ENCODE measurements at places on chromosomes 16 and 17.
A peak's percentile ranks its signal among the peaks of the same experiment; 100 is the strongest.

DNA sequence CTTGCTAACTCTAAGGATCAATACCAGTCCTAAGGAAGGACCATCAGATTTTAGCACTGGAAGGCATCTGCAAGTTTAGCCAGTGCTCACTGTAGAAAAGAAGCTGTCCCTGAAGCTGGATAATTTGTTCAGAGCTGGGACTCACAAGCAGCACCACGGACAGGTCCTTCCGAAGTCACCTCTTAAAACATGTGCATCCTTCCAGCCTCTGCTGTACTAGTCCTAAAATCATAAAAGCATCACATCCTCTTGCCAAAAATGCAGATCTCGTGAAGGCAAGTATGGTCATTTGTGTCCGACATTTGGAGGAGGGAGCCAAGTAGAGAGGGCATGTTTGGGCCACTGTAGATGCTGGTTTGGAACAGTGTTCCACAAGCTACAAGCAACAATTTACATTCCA, 506.9 kb downstream of the RBFOX1 start:
- peak; percentile 0 for DNase-seq

DNA sequence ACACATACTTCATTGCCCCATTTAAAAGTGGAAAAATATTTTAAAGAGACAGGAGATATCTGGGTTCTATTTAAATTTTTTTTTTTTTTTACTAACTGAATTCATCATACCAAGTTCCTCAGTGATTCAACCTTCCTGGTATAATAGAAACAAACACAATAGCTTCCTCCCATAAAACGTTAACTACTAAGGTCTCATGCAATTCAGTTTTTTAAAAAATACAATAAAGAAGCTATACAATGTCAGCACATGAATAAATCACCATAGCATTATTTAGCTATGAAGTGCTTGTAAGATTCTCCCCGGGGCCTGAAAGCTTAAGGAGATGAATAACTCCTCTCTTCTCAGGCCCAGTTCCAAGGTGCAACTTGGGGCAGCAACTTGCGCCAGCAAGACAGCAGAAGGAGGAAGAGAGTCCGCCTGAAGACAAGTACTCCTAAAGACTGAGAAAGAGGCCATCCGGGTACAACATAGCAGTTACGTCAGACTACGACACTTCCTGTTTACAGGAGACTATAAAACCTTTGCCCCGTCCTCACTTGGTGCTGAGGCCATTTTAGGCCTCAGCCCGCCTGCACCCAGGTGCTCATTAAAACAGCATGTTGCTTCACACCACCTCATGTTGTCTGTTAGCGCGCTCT, 81.5 kb downstream of the MYO1D start:
- no peak for DNase-seq

GRCh38 chr16:77540646-77541045, 105.8 kb upstream of the ADAMTS18 start:
- DNase-seq = peak; percentile 91

GRCh38 chr17:21330436-21331160, 45.6 kb upstream of the KCNJ12 start:
- no peak for DNase-seq

DNA sequence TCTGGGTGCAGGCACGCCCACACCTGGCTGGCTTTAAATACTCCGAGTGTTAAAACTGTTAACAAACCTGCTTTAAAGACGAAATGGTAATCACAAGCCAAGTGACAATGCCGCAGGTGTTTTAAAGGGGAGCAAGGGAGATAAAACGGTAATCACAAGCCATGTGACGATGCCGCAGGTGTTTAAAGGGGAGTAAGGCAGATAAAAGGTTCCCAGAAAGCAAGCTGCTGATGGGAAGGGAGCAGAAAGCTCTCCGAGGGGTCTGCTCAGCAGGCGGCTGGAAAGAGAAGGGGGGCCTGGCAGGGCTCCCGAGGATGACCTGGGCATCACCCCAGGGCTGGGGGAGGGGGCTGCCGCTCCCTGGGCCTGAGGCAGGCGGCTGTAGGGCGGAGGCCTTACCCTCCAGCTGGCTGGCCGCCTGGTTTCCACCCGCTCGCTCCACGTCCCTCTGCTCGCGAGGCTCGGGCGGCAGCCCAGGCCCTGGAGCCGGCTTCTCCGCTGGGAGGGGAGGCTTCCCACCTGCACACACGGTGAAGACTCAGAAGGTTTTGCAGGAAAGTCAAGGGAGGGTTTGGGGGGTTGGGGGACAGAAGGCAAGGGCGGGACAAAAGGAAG, 12.1 kb downstream of the NDUFAF8 start:
- no peak for DNase-seq

DNA sequence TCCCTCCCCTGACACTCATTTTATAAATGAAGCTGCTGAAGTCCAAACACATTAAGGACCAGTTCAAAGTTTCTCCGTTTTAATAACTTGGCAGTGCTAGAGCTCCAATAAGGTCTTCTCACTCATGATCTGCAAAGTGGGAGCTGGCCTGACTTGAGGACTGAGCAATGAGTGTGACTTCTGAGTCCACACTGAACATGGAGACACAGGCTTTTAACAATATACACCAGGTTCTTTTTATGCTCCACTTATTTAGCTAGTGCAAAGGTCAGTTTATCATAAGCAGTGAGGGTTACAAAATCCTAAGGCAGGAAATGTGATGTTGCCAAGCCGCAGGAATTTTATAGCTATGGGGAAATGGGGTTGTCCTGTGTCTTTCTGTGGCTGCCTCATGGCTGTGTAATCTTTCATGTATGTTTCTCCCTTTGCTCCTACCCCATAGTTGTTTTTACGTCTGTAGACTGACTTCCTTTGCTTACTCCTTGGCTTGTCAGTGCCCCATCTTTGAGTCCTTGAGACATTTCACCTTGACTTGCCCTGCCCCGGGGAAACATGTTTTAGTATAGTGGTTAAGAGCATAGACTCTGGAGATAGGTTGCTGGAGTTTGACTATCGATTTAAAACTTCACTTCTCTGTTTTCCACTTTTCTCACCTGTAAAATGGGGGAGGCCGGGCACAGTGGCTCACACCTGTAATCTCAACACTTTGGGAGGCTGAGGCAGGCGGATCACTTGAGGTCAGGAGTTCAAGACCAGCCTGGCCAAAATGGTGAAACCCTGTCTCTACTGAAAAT, 12.2 kb upstream of the MMD start:
- DNase-seq = peak; percentile 99

DNA sequence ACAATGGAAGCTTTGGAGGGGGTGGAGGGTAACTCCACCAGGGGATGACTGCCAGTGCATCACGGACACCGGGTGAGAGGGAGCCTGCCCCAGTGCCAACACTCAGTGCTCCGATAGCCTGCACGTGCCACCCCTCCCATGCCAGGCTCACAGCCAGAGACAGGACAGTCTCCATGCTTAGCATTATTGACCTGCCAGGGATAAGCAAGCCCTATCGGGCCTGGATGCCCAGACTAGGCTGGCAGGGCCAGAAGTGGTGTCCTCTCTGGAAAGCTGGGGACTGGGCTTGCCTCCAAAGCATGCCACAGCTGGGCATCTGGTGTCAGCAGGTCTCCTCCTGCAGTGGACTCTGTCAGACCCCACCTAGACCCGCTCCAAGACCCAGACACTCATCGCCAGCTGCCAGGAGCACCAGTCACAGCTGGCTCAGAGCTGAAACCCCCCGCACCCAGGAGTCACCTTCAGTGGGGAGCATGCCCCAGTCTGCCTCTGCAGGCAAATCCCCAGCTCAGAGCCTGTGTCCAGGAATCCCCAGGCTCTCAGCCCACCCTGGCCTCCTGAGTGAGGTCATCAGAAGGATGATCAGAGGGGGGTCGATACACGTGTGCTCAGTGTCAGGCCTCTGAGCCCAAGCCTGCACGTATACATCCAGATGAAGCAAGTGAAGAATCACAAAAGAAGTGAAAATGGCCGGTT, 1.8 kb upstream of the RHBDF1 start:
- DNase-seq = no peak

GRCh38 chr17:74117999-74118421, 85.5 kb upstream of the RPL38 start:
- DNase-seq = no peak

DNA sequence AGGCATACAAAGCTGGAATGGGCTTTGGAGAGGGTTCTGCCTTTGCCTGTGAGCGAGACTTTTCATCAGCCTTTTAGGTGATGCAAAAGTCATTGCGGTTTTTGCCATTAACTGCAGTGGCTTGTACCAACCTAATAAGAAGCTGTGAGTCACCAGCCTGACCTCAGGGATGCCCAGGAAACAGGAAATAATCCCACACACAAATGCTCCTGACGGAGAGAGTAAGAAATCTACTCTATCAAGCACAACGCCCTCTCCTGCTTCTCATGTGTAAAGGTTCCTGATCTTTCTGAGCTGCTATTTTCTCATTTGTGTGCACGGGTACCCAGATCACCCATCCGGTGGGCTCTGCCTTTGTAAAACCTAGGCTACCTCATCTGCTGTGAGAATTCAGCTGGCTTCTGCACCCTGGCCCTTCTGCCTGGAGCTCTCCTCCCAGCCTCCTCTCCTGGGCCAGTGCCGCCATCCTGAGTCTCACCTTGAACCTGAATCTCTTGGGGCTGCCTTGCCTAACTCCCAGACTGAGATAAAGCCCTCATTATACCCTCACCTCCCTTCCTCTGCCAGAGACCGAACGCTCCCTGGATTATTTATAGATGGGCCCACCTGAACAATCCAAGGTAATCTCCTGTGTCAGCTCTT, 299.7 kb downstream of the C16orf95 start:
- DNase-seq = peak; percentile 83

DNA sequence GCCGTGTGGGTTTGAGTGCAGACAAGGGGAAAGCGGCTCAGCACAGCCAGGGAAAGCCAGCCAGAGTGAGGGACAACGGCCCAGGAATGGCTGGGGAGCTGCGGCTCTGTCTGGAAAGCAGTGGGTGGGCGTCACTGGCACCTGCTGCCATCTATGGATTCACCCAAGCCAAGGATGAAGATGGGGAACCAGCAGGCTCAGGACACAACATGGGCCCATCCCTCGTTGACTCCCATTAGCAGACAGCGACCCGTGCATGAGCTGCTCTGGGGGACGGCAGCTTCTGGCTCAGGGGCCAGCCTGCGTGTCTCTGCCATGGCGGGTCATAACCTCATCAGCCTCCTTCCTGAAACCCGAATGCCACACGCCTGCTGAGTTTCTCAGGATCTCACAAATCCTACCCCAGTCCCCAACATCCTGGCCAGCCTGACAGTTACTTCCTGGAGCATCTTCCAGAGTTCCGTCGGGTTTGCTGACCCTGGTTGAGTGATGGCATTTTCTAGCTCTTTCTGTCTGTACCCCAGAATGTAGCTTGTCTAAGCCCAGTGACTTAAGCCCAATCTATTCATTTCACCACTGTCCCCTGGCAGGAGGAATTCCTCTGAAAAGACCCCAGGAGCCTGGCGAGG, 50.7 kb downstream of the SLC7A5 start:
- DNase-seq = no peak

- no peak for DNase-seq
Observed at GRCh38 chr17:73546114-73546513, 98.1 kb downstream of the SDK2 start.

GRCh38 chr17:45227101-45227925, 5.6 kb downstream of the FMNL1 start:
- DNase-seq = no peak

- DNase-seq = no peak
Observed at GRCh38 chr17:58333736-58334207, 5.2 kb upstream of the TSPOAP1 start.

GRCh38 chr16:79012671-79013434, 587.7 kb downstream of the MAF start:
- no peak for DNase-seq

DNA sequence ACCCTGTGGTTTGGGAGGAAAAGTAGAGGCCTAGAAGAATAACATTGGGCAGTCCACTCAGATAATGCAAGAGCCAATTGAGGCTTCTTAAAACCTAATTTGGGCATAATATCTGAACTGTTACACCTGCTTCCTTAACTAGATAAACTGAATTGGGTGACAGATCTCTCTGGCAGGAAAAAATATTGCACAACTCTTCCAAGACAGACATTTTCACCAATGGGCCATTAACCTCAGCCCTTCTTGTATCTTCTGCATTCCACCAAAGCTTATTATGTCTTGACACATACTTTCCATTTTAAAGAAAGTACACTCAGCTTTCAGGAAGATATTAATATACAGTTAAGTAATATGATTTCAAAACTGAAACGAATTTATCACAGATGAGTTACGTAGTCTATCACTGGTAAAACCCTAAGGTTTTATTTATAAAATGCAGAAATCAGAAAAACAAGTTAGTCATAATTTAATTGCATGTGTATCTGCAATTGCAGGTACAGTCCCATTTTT, 79.9 kb upstream of the MON1B start:
- DNase-seq = no peak

- DNase-seq = no peak
Observed at GRCh38 chr17:41772218-41772585, 14.3 kb downstream of the JUP start.

Data from iris pigment epithelial cell (primary cell).